ENCODE measurements at places on chromosomes 16 and 17. TPM values are rescaled to one million over a fixed set of nuclear protein-coding genes. Genes with fewer than 3 reads are reported as not detected.

Gene CISD3
- 1.3 TPM for total RNA-seq

Gene CCDC154
- total RNA-seq = not detected

GRCh38 chr17:49741692-49742076, 22.2 kb downstream of the FAM117A start:
- DNase-seq = no peak

Gene CAPNS2
- 0.56 TPM for total RNA-seq

Gene WNT9B
- total RNA-seq = not detected

- no peak for DNase-seq
These were observed 93.5 kb downstream of the CACNG1 start for GRCh38 chr17:67137860-67138259.

DNA sequence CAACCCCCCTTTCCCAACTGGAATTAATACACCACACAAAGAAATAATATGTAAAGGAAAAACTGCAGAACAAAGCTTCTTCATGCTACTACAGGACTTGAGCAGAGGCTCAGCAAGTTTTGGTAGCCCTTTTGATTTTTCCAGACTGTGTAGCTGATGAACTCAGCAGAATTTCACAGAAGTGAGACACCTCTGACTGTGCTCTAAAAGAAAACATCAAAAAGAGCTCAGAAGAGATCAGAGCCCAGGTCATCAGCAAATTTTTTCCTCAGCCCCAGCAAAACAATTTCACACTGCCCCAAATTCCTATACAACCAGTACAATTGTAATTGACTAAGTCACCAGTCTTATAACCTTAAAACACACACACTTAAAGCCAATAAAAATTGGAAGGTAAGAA, 38.0 kb downstream of the TTC19 start:
- DNase-seq = peak; percentile 27

Measured in IMR-90 (cell line).